Lung microvascular endothelial cell (primary cell): ENCODE measurements at places on chromosomes 1 and 21. TPM values are rescaled to one million over a fixed set of nuclear protein-coding genes. Genes with fewer than 3 reads are reported as not detected.

The B3GALT2 gene
- 3.7 and 5.0 TPM in 2 replicates for total RNA-seq

GRCh38 chr1:93051961-93052360, 27.1 kb upstream of the MTF2 start:
- no peak for DNase-seq

DNA sequence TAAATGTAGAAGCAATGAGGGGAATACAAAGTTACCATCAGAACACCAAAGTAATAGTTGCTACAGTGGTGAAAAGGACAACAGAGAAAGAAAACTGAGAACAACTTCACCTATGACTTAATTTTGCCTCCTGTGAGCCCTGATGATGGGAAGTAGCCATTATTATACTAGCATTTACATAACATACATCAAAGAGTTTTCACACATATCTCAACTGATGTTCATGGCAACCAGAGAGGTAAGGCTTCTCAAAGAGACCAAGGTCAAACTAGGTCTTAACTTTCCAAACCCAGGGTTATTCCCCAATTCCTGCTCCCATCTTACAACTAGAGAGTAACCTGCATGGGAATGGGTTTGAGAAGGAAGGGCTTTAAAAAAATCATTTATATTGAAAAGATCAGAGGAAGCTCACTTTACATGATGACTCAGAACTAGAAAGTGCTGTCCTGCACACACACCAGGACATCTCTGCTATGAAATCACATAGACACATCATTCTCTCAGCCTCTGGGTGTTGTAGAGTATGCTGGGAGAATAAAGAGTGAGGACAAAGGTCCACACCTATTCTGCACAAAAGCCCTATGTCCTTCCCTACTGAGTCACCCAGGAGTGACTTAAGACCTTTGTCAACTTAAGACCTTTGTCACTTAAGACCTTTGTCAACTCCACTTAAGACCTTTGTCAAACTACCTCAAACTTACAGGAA, 179.7 kb downstream of the TNFSF18 start:
- no peak for DNase-seq

DNA sequence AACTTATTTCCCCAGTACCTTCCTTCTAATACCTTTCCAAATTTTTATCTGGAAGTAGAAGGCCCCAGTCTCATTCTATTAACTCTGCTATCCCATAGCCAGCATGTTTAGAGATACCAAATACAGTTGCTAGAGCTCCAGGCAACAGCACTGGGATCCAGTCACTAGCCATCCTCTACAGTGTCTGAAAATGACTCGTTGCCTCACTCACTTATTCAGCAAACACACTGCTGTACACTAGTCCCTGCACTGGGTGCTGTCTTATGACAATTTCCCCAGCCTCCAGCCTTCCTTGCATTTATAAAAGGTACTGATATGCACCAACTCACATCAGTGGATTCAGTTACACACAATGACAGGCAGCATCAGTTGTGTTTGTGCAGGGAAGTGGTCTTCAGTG, 179.0 kb downstream of the DSCAM start:
- no peak for DNase-seq

GRCh38 chr1:42214447-42214871, 49.9 kb upstream of the GUCA2A start:
- DNase-seq = peak; percentile 88

- no peak for DNase-seq
Observed at GRCh38 chr21:24200052-24200451, 1407.2 kb downstream of the MRPL39 start.

- DNase-seq = no peak
Observed at GRCh38 chr1:202320081-202320405, 21.7 kb downstream of the UBE2T start.

- DNase-seq = no peak
Observed at GRCh38 chr1:67747671-67748546, 62.9 kb downstream of the GADD45A start.

The AMY1C gene
- not detected in 2 replicates for total RNA-seq

- DNase-seq = no peak
Observed at GRCh38 chr1:100791586-100791985, 72.0 kb downstream of the VCAM1 start.

- peak; percentile 65 for DNase-seq
Observed at GRCh38 chr1:207049974-207050391, 1.0 kb downstream of the YOD1 start.

DNA sequence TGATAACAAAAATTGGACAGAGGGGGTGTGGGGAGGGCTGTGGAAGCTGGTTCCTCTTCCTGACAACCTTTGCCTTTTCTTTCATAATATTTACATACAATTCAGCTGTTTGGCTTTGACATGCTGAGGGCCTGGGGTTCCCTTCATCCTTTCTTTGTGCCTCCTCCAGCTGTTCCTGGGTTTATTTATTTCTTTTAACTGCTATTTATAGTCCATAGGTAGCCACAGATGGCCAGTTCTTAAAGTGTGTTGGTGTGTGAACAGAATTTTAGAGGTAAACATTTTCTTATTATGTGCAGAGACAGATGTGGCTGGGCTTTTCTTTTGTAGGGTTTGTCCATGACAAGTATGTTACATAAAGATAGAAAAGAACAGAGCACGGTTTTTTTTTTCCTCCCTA, 34.1 kb upstream of the CNIH3 start:
- DNase-seq = no peak

GRCh38 chr1:7859406-7859805, 6.5 kb upstream of the UTS2 start:
- DNase-seq = no peak

DNA sequence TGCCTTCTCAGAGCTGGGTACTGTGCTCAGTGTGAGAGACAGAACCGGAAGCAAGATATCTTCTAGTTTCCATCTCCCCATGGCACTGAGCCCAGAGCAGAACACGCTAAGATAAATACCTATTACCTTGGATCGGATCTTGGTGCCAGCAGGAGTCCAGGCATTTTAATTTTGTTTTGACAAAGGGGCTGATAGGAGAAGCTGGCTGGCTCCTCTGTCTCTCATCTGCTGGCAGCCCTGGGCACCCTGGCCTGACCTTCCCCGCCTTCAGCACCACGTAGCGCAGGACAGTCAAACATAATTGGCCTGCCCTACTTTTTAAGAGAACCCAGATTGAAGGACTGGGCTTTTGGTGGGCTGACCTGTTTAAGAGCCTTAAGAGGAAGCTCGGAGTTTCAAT, 160.7 kb upstream of the KLHDC7A start:
- DNase-seq = no peak

- DNase-seq = peak; percentile 92
Observed at GRCh38 chr1:45014321-45015028, 2.4 kb downstream of the UROD start.

The LCE1B gene
- total RNA-seq = not detected in 2 replicates

DNA sequence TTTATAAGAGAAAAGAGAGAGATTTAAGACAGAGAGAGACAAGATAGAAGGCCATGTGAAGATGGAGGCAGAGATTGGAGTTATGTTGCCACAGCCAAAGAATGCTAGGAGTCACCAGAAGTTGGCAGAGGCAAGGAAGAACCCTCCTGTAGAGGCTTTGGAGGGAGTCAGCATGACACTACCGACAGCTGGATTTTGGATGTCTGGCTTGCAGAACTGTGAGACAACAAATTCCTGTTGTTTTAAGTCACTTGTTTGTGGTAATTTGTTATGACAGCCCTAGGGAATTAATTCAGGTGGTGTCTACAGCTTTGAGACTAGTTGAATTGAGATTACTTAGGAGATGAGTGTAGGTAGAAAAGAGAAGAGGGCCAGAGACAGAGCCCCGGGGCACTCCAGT, 158.5 kb downstream of the DNM3 start:
- DNase-seq = no peak

DNA sequence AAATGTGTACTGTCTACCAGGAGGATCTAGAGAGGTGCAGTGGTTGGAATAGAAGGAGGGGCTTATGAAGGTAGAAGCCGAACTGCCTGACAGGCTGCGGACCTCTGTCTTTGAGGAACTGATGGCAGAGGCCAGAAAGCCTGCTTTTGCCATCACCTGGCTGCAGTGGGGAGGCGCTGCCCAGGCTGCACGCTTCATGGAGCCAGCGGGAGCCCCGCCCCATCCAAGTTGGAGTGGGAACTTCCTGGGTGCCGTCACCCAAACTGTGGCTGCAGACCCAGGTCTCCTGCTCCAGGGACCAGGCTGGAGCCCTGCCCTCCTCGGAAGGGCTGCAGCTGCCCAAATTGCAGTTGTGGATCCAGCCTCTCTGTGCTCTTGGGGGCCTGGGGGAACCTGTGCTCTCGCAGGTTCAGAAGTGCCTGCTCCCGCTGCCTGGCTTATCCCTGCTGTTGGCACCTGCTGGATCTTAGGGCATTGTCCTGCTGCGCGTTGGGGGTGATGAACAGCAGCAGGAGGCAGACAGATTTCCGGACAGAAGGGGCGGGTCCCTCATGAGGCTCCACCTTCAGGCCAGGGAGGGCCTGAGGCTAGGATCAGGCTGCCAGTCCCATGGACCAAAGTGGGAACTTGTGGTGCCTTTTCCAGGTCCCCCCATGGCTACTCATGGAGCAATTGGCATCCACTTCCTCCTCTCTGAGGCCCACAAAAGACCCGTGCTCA, 118.0 kb upstream of the PLPPR4 start:
- DNase-seq = no peak

The DISP1 gene
- 0.65 and 0.79 TPM in 2 replicates for total RNA-seq

GRCh38 chr1:20472860-20473711, 12.9 kb downstream of the CAMK2N1 start:
- peak; percentile 43 for DNase-seq

DNA sequence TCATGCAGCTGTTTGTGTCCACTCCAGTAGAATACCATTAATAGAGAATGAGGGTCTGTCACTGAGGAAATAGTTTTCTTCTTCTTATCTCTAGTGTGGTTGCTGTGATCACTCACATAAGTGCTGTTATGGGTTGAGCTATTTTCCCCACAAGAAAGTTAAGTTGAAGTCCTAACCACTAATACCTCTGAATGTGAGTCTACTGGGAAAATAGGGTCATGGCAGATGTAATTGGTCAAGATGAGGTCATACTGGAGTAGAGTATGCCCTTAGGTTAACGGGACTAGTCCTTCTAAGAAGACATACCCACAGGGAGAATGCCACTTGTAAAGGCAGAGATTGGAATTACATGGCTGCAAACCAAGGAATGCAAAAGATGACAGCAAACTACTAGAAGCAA, 70.5 kb upstream of the COL24A1 start:
- DNase-seq = no peak

GRCh38 chr21:38959692-38960061, 153.9 kb downstream of the ETS2 start:
- DNase-seq = no peak

The HIVEP3 gene
- 0.87 and 1.8 TPM in 2 replicates for total RNA-seq

GRCh38 chr1:88217386-88217785, 466.7 kb upstream of the PKN2 start:
- no peak for DNase-seq

The ARHGAP29 gene
- 144 and 201 TPM in 2 replicates for total RNA-seq

GRCh38 chr1:55245781-55246180, 30.6 kb upstream of the USP24 start:
- DNase-seq = no peak

DNA sequence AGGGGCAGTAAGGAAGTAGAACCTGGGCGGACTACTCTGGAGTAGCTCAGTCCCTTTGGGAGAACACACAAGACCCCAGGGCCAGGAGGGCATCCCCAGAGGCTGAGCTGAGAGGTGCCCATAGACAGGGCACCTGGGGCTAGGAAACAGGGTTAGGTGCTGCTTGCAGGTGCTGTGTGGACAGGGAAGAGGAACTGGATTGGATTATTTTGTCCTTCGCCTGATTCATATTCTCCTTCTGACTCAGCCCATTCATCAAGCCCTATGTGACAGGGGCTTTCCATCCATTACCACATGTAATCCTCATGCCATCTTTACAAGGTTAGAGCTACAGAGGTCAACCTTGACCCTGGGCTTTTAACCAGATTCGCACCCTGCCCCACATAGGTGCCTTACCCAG, 183.9 kb downstream of the C1orf94 start:
- no peak for DNase-seq

DNA sequence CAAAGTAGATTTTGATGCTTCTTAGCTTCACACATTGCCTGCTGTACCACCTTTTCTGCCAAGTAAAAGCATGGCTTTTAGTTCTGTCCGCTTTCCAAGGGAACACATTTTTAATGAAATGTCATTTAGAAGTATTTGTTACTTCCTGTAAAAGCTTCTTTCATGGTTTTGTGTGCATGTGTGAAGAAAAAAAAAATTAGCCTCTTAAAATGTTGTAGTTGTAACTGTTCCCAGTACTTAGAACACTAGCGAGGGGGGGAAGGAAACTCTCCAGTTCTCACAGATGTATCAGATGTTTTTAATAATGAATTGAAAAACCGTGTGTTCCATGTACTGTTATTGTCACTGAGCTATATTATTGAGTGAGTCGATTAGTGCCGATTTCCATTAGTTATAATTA, 568.3 kb upstream of the ADGRL2 start:
- DNase-seq = no peak

DNA sequence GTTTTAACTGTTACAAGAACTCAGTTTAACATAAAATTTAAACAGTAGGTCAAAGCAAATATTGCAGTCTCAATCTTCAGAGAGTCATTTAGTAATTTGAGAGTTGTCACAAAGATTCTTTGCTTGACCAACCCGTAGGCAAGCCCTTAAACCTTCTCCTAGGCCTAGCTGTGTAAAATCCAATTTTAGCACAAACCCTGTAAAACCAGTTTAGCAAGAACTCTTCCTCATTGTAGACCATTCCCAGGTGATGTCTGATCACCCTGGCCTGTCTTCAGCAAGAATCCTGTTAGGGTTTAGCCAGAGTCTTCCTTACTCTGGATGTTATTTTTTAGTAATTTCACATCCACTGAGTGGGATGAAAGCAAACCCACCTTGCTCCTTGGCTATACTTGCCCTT, 30.1 kb downstream of the LRIG2 start:
- no peak for DNase-seq

DNA sequence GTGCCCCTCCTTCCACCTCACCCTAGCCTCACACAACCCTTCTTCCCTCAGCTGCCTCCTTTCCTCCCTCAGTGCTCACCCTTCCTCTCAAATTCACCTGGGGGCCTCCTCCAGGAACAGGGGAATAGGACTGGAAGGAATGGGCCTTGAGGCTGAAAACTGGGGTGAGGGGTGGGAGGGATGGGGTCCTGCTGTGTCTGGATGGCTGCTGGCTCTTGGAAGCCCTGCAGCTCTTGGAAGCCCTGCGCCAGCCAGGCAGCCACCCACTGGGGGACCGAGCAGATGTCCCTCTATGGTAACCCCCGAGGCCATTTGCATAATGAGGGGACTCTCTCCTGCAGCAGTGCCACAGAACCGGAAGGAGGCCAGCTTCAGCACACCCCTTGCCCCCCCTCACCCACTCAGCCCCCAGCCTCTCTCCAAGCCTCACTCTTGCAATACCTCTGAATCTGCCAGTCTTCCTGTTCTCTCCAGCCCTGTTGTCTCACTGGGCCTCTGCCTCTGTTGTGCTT, 85.2 kb downstream of the KIRREL1 start:
- no peak for DNase-seq

GRCh38 chr1:220824031-220824989, 37.6 kb downstream of the MTARC1 start:
- no peak for DNase-seq
